ENCODE measurements at places on chromosomes 7 and 10.

DNA sequence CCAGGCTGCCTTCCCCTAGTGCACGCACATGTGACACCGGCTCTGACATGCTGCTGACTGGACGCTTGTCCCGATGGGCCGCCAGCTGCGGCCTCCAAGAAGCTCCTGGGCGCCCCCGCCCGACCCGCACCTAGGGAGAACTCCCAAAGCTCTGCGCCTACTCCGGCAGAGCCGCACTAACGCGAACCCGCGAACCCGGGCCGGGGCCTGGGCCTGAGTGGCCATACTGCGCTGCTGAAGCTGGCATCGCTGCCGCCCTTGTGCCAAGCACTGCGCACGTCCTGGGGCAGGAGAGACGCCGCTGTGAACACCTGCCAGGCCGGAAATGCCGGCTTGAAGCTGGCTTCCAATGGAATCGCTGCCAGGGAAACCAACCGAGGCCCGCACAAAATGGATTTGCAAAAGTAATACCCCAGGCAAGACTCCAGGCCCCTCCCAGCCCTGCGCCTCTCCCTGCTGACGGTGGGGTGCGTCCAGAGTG lies 85.1 kb downstream of the WASHC2A start:
- DNase-seq: no peak

GRCh38 chr10:124122211-124122610 lies 28.8 kb upstream of the CHST15 start:
- no peak for DNase-seq

DNA sequence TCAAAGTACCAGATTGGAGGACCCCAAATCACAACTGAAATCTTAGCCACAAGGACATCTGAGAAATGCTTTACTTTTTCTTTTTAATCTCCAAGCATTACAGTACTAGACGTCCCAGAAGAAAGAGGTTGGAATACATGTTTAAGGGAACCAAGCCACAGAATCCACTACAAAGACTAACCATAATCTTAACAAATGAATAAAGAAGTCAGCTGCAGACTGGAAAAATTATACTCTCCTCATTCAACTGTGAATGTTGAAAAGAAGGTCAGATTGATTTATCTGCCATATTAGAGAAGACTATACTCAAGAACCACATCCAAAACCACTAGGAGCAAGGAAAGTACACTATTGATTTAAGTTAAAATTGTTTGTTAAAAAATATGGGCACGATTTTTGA lies 102.1 kb upstream of the ABCB5 start:
- DNase-seq: no peak

DNA sequence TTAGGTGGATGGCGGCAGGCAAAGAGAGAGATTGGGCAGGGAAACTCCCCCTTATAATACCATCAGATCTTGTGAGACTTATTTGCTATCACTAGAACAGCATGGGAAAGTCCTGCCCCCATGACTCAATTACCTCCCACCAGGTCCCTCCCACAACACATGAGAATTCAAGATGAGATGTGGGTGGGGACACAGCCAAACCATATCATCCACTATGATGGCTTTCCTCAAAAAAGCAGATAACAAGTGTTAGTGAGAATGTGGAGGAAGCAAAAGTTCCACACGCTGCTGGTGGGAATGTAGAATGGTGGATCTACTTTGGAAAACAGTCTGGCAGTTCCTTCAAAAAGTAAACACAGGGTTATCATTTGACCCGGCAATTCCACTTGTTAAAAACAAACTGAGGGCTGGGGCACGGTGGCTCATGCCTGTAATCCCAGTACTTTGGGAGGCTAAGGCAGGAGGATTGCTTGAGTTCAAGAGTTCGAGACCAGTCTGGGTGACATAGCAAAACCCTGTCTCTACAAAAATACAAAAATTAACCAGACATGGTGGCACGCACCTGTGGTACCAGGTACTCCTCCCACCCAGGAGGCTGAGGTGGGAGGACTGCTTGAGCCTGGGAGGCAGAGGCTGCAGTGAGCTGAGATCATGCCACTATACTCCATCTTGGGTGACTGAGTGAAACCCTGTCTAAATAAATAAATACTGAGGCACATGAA lies 161.4 kb upstream of the EEPD1 start:
- no peak for DNase-seq

- DNase-seq: no peak
Measured at GRCh38 chr10:69756279-69756678, 45.4 kb upstream of the COL13A1 start.

- DNase-seq: no peak
Measured at GRCh38 chr10:63628526-63629362, 107.5 kb downstream of the REEP3 start.

- peak; percentile 45 for DNase-seq
Measured at GRCh38 chr10:102660888-102661657, 16.8 kb downstream of the TRIM8 start.

GRCh38 chr7:84162125-84162524 lies 32.5 kb downstream of the SEMA3A start:
- DNase-seq: no peak

DNA sequence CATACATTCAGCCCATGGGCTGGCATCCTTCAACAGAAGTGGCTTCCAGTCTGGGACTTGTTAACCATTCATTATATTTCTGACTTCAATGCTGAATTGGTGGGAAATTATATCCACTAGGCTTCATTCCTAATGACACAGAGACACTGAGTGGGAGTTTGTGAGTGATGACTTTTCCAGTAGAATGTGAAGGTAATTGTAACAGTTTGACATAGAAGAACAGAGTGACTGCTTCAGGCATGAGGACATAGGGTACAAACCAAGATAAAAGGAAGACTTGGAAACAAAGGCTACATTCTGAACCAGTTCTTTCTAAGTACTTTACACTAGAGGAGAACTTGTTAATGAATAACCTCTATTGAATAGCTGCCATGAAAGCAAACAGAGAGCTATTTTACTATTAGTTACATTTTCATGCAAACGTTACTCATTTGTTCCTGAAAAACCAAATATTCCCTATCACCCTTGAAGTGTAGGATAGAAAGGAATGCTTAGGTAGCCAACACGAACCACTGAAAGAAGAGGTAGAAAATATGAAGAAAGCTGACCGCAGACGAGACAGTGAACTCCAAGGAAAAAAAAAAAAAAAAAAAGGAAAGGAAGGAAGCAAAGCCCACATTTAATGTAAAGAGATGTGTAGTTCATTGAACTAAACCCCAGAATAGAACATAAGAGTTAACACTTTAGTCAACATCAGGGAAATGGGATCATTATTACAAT lies 237.0 kb upstream of the SEMA3C start:
- DNase-seq: no peak

- no peak for DNase-seq
Measured at GRCh38 chr7:19413443-19413965, 268.3 kb upstream of the FERD3L start.

DNA sequence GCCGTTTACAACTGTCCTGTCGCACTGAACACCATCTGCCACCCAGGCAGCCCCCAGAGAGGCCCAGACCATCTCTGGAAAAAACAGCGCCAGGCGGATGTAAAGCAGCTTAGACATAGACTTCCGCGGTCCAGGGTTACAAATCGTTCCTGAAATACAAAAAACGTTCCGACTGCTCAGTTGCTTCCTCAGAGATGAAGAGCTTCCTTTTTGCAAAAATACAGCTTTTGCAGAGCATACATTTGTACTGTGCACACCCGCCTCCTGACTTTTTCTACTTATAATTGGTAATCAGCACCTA lies 11.4 kb downstream of the DAGLB start:
- DNase-seq: peak; percentile 18

GRCh38 chr7:150399421-150400007 lies 20.4 kb downstream of the ZNF775 start:
- DNase-seq: no peak

- no peak for DNase-seq
Measured at GRCh38 chr7:39688611-39689480, 65.5 kb downstream of the RALA start.

DNA sequence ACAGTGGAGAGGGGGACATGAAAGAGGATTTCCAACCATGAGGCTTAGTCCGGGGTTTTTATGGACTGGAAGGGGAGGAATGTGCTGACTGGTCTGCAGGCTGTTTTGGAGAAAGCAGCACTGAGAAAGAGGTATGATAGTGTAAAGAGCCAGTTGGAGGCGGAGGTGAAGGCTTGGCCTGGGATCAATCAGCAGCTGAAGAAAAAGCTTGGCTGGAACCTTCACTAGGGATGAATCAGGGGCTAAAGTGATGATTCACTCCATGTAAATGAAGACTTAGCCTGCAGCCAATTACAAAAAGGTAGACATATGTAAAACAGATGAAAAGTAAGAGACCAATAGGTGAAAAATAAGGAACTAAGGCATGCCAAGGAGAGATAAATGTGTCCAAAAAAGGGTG lies 1382.6 kb downstream of the GATA3 start:
- DNase-seq: no peak

DNA sequence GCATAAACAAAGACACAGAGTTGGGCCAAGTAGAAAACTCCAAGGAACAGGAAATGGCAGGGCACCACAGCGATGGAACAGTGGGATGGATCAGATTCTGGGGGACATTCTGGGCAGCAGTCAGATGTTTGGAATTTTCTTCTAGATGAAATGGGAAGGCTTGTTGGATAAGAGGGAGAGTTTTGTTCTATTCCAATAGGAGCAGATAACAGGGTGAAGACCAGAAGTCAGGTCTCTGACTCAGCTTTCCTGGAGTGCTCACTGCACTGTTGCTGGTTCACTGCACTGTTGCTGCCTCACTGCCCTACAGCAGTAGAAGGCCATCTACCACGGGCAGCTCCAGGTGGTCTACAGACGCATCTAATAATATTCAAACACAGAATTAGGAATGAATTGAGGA lies 135.6 kb downstream of the ATE1 start:
- DNase-seq: no peak

DNA sequence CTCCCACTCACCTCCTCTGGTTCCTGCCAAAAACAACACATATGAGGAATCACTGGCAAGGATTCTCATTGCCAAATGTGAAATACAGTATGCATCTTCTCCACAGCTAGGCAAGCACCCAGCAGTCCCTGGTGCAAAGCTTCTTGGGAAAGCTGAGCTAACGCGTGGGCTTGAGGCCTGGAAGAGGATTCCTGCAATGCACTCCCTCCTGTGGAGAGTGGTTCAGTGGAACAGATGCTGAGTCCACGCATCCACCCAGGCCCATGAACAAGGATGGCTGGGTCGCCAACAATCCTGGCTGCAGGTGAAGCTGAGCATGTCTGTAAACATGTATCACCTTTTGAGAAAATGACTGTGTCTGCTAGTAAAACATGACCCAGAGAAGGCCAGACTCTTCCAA lies 113.2 kb upstream of the CHST15 start:
- DNase-seq: no peak

- no peak for DNase-seq
Measured at GRCh38 chr10:102682981-102683380, 31.2 kb downstream of the ARL3 start.

- DNase-seq: peak; percentile 18
Measured at GRCh38 chr7:105875505-105875904, 894 bp downstream of the ATXN7L1 start.

DNA sequence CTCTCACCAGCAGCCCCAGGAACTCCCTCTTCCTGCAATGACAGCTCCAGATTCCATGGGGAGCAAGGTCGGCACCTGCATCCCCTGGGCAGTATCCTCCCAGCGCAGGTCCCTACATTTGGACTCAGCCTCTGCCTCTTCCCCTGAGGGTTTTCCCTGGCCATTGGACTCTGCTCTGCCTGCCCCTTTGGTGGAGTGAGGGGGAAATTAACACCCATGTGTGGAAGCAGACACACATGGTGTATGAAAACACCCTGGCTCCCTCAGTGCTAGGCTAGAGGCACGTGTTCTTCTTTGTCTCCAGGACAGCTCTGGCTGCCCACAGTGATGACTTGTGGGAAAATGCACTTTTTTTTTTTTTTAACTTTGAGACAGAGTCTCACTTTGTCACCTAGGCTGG lies 8.4 kb downstream of the PRF1 start:
- no peak for DNase-seq

GRCh38 chr7:116777651-116778281 lies 84.6 kb upstream of the CAPZA2 start:
- DNase-seq: no peak

DNA sequence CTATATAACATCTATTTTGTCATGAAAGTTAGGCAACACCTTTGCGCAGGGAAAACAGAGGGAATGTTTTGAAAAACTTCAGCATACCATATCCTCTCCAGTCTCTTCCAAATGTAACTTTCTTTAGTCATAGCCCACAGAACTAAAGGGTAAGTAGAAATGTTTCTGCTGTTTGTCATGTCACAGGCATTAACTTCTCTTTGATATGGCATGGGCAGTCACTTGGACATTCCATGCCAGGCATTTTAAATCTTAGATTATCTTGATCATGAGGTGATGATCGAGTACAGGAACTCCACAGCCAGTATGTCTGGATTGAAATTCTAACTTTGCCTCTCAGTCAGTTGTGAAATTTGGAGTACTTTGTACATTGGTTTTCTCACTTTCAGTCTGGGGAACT lies 27.5 kb upstream of the ETV1 start:
- DNase-seq: no peak

DNA sequence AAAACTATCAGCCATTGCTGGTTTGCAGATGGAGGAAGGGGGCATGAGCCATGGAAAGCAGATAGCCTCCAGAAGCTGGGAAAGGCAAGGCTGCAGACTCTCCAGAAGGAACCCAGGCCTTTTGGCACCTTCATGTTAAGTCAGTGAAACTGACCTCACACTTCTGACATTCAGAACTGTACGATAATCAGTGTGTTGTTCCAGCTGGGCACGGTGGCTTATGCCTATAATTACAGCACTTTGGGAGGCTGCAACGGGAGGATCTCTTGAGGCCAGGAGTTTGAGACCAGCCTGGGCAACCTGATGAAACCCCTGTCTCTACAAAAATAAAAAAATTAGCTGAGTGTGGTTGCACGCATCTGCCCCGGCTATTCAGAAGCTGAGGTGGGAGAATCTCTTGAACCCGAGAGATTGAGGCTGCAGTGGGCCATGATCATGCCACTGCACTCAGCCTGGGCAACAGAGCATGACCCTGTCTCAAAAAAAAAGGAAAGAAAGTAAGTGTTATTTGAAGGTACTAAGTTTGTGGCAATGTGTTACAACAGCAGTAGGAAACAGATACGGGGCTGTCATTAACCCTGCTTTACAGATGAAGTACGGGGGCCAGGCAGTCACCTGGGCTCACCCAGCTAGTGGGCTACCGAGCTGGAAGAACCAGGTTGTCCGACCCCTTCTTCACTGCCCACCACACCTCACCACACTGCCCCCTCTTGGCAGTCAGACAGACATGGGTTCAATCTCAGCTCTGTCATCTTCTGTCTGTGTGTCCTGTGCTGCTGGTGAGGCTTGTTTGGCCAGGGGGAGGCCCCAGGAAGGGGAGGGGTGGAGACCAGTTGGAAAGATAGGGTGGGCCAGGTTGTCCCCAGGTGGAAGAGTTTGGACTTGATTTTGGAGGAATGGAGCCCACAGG lies 18.3 kb downstream of the CHST3 start:
- no peak for DNase-seq

DNA sequence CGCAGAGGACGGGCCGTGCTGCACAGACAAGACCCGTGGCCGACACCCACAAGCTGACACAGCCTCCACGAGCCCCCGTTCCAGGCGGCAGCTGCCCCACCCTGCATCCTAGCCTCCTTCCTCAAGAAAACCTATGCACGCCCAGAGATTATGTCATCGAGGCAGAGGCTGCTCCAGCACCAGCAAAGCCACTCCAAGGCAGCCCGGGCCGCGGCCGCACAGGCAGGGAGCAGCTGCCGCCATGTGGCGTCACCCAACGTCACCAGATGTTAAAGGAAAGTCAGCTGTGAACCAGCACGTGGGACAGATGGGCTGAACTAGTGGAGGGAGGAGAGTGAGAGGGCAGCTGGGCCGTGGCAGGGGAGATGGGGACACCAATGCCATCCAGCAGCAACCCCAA lies 59.8 kb downstream of the STK32C start:
- no peak for DNase-seq

All from CD4-positive, alpha-beta T cell treated with Interleukin-15 for 4 hours (primary cell).